ENCODE measurements at places on chromosomes 13 and 19.

- no peak for DNase-seq
Measured at GRCh38 chr13:47100214-47100853, 203.5 kb upstream of the HTR2A start.

DNA sequence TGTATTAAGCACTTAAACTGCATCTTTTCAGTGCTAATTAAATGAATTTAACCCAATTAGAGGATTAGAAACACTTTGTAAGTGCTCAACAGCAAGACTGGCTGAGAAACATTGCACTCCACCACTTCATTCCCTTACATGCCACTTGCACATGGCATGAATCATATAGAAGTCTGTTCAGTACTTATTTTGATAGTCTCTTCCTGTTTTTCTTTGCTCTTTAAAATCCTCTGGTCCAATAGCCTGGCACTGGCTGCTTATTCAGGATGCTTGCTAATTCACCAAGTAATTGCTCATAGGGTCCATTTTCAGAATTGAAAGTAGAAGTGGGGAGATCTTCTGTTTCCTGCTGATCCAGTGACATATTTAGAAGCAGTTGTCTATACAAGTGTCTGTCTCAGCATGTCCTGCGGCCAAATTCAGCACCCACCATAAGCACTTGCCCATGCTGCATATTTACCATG is 900.1 kb downstream of the PCDH9 start:
- DNase-seq, result no peak

DNA sequence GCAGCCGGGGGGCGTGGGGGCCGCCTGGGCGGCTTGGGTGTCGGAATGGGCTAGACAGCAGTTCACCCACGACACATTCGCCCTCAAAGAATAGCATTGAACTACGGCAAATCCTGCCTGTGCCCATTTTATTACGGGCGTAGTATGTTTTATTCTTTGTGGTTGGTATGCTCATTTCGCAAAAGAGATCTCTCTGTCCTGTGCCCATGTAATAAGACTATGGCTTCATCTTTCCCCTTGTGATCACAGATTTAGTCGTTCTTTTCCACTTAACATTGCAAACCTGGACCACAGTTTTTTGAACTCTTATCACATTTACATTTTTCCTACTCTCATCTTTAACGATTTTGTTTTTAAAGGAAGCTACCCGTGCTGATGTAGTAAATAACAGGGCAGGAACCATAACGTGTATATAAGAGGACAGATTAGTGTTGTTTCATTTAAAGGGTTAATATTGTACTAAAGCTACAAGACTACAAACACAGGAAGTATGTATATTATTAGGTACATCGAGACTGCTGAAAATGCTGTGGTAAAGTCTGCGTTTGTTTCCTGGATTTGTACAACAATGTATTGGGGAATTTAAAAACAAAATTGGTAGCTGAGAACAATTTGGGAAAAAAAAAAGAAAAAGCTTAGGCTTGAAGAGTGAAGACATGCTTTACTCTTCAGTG is 3.2 kb upstream of the MYCBP2 start:
- no peak for DNase-seq

- DNase-seq, result no peak
Measured at GRCh38 chr19:14977128-14977527, 2.5 kb downstream of the SLC1A6 start.

DNA sequence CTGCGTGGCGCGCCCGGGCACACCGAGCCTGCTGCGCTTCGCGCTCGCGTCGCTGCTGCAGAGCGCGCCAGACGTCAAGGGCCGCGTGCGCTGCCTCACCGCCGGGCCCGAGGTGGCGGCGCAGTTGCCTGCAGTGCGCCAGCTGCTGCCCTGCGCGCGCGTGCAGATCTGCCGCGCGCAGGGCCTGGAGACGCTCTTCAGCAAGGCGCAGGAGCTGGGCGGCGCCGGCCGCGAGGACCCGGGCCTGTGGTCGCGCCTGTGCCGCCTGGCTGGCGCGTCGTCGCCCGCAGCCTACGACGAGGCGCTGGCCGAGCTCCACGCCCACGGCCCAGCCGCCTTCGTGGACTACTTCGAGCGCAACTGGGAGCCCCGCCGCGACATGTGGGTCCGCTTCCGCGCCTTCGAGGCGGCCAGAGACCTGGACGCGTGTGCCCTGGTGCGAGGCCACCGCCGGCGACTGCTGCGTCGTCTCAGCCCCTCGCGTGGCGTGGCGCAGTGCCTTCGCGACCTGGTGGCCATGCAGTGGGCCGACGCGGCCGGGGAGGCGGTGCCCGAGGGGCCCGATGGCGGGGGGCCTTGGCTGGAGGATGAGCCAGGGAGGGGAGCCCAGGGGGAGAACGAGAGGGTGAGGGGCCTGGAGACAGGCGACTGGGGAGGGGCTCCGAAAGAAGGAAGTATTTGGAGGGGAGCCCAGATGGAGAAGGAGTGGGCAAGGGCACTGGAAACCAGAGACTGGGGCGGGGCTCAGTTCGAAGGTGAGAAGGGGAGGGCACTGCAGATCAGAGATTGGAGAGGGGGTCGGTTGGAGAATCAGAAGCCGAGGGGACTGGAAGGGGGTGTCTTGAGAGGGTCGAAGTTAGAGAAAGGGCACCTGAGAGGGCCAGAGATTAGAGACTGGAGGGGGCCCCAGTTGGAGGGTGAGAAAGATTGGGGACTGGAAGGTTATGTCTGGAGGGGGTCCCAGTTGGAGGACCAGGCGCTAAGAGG is 24.7 kb downstream of the ZSWIM9 start:
- no peak for DNase-seq

DNA sequence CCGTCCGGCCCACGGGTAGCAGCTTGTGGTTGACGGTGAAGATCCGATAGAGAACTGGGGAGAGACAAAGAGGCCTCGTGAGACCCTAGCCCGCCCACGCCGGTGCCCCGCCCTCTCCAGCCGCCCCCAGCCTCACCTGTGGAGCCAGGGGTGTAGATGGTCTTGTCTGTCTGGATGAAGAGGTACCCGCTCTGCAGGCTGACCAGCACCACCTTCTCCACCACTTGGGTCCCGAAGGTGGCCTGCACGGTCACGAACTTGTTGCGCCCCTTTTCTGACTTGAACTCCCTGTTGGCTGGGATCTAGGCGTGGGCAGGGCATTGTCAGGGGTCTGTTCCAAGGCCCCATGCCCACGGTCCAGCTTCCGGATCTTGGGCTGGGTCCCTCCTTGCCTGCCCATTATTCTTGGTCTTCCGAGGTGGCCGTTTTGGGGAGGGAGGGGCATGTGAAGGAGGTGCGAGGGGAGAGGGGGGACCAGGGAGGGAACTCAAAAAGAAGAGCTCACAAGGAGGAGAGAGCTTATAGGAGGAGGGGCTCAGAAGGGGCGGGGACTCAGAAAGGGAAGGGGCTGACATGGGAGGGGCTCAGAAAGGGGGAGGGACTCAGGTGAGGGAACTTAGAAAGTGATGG is 2.2 kb downstream of the C3 start:
- no peak for DNase-seq

- DNase-seq, result no peak
Measured at GRCh38 chr13:30289533-30289932, 17.8 kb downstream of the KATNAL1 start.

All from renal pelvis (tissue), 12 donors.